ENCODE measurements at places on chromosomes 7 and 10.

DNA sequence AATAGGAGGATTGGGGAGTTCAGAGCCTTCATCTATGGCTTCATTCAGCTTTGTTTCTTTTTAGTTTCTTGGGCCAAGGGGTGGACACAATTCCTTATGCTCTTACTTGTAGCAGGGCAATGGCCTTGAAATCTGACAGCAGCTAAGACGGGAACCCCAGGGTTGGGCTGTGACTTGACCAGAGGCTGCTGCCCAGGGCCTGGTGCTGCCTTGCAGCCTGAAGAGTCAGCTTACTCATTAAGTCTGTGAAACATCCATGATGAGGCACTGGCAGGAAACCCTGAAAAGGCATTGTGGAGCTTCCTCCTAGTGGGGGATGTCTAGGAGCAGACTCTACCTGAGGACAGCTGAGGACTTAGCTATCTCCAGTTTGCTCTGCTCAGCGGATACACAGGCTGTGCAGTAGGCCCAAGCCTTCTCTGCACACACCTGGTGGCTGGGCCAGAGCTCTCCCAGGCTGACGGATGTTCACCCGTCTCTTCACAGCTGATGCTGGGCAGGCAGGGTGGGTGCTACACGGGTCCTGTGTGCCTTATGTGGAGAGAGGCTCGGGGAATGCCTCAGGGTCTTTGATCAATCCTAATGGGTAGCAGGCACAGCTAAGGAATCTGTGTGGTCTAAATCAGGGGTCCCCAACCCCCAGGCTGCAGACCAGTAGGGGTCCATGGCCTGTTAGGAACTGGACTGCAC lies 17.8 kb downstream of the CXCL12 start:
- no peak for DNase-seq

GRCh38 chr10:13074563-13075451 lies 25.2 kb upstream of the OPTN start:
- DNase-seq = peak; percentile 16

DNA sequence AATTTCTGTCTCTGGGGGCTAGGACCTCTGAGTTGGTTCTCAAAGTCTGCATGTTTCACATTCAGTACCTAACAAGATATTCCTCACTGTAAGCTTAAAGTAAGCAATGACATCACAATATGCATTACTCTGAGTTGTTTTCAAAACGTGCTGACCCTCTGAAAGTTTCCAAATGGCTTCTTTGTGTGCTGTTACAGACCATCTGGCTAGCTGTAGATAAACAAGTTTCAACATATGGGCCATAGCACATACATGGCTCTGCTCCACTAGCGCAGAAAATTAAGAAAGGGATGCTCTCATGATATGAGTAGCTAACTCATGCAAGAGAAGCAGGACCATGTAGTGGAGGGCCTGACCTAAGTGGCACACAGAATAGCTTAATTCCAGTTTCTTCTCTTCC lies 119.0 kb downstream of the HTR7 start:
- DNase-seq = no peak

DNA sequence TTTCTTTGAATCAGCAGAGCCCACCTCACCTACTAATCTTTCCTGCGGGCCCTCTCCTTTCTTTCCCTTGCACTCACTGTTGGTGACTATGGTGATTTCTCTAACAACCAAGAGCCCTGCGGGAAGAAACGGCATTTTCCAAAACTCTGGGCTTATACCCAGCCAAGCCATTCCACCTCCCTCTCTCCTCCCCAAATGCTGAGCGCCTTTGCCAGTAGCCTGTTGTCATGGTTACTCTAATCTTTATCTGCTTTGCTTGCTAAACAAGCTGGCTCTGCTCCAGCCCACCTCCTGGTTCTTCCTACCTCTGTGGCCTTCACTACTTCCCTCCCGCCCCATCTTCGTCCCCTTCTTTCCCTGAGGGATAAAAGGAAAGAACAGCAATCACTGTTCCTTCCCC lies 86.7 kb downstream of the DGKI start:
- no peak for DNase-seq

DNA sequence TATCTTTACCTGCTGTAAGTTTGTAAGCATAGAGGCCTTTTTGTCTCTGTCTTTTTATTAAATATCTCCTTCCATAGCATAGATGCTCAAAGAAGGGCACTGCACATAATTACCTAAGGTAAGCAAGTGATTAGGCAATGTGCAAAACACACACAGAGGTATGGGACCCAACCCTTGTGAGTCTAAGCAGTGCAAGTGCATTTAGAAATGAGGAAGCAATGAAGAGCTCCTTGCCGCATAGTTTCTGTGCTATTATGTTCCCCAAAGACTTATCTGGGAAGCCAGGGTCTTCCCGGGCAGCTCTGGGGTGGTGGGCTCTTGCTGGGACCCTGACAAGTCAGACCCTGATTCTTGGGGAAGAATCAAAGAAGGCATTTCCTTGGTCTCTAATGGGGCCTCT lies 13.5 kb upstream of the MGAM2 start:
- DNase-seq = no peak
